ENCODE measurements at places on chromosomes 12 and 14. TPM values are rescaled to one million over a fixed set of nuclear protein-coding genes. Genes with fewer than 3 reads are reported as not detected.

GRCh38 chr14:61765225-61765943 lies 3.2 kb downstream of the SNAPC1 start:
- H3K27me3 ChIP-seq, result no peaks in the 10 kb centered on the region
- peak overlapping the region; percentile 26 for H3K4me3 ChIP-seq
- peaks cover 20% of the 10 kb centered on the region for H3K36me3 ChIP-seq
- H3K27ac ChIP-seq, result no peak overlapping the region
- DNase-seq, result no peak
- peaks cover 35% of the 10 kb centered on the region for H3K4me1 ChIP-seq

The NFATC4 gene
- not detected for total RNA-seq

DNA sequence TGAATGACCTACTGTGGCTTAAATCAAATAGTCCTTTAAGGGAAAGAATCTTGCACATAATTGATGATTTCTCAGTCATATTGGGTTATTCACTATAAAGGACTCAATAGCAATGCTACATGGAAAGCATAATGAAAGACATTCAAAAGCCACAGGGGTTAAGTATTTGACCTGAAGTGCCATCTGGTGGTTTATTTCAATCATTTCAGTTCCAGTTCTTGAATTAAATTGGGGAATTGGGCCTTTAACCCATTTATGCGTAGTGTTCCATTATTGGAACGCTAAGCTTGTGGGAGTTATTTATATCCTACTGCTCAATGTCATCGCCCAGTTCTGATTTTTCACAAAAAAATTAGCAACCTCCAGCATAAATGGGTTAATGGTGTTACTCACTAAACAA lies 41.3 kb upstream of the C12orf71 start:
- H3K4me1 ChIP-seq, result peaks cover 1% of the 10 kb centered on the region
- no peak overlapping the region for H3K27ac ChIP-seq
- H3K27me3 ChIP-seq, result peaks cover 2% of the 10 kb centered on the region
- DNase-seq, result no peak

The AQP2 gene
- total RNA-seq, result not detected

DNA sequence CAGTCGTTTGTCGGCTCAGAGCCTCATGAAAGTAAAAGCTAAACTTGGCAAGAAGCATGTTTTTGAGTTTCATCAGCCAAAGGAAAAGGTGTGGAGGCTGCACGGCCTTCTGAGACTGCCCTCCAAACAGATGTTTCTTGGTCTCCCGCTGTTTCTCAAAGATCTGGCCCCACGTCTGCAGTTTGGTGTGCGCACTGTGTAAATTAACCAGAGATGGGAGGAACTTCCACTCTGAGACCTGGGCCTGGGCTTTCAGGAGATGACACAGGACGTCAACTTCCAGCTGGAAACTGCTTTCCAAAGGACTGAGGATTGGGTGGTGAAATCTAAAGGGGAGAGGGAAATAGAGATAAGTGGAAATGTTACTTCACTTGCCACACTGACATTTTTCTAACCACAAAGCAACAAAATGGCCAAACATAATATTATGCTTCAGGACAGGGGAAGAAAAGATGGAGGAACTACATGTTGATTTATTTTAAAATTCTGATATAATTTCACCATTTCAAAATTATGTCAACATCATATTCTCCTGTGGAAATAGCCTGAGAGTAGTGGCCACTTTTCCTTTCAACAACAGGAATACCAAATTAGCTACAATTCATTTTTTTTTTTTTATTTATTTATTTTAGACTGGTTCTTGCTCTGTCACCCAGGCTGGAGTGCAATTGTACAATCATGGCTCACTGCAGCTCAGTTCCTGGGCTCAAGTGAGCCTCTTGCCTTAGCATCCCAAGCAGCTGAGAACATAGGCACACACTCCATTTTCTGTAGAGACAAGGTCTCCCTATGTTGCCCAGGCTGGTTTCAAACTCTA lies 27.6 kb downstream of the KICS2 start:
- DNase-seq, result no peak
- H3K4me1 ChIP-seq, result peaks cover 1% of the 10 kb centered on the region
- H3K4me3 ChIP-seq, result no peak overlapping the region
- H3K36me3 ChIP-seq, result peaks cover 22% of the 10 kb centered on the region
- no peaks in the 10 kb centered on the region for H3K27me3 ChIP-seq

GRCh38 chr12:89314060-89314761 lies 38.1 kb downstream of the DUSP6 start:
- no peak overlapping the region for H3K27ac ChIP-seq
- H3K4me1 ChIP-seq, result peaks cover 12% of the 10 kb centered on the region
- H3K27me3 ChIP-seq, result no peaks in the 10 kb centered on the region
- no peaks in the 10 kb centered on the region for H3K36me3 ChIP-seq

The LRP1-AS gene
- not detected for total RNA-seq

- DNase-seq, result no peak
- H3K27me3 ChIP-seq, result peaks cover 2% of the 10 kb centered on the region
- H3K4me3 ChIP-seq, result no peak overlapping the region
- H3K4me1 ChIP-seq, result peaks cover 4% of the 10 kb centered on the region
These were observed 173.5 kb downstream of the SLC41A2 start for GRCh38 chr12:104784592-104784991.

The TMEM119 gene
- total RNA-seq, result 0.11 TPM

GRCh38 chr12:101719566-101719965 lies 19.7 kb downstream of the SYCP3 start:
- no peak overlapping the region for H3K4me3 ChIP-seq
- no peaks in the 10 kb centered on the region for H3K27me3 ChIP-seq
- no peak for DNase-seq
- peaks cover 1% of the 10 kb centered on the region for H3K4me1 ChIP-seq
